ENCODE measurements at places on chromosomes 4 and X. TPM values are rescaled to one million over a fixed set of nuclear protein-coding genes. Genes with fewer than 3 reads are reported as not detected.
A peak's percentile ranks its signal among the peaks of the same experiment; 100 is the strongest.

The NLRP2B gene
- total RNA-seq: not detected

The CXCL1 gene
- 17.4 TPM for total RNA-seq

The GAGE12H gene
- total RNA-seq: not detected

The CT45A5 gene
- not detected for total RNA-seq

The MXRA5 gene
- total RNA-seq: 45.4 TPM

The MUC7 gene
- total RNA-seq: not detected

The DOCK11 gene
- total RNA-seq: 50.1 TPM

DNA sequence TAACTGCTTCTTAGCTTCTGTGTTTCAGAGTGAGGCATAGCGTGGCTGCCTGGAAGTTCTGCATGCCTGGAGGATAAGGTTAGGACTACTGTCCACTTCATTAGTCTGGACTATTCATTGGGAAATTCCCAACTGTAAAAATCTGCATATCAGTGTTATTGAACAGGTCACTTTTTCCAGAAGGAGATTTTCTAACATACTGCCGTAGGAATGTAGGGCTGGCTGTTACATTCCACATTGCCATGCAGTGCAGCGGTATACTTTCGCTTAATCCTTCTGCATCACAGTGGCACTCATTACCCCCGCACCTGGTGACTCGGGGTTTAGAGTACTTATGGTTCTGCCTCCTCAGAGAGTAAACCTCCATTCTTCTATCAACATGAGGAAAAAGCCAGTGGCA lies 104.6 kb downstream of the NPFFR2 start:
- no peak for DNase-seq

DNA sequence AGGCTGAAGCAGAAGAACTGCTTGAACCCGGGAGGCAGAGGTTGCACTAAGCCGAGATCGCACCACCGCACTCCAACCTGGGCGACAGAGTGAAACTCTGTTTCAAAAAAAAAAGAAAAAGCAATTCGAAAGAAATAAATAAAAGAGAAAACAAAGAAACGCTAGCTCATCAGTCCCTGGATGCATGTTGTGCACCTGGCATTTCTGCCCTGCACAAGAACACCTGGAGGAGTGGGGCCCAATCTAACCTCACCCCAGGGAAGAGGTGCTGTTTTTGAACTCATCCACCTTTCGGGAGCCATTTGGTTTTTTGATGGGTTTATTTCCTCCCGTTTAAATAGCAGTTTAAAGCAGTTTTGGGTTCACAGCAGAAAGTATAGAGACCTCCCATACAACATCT lies 5.7 kb upstream of the MRFAP1 start:
- no peak for DNase-seq

DNA sequence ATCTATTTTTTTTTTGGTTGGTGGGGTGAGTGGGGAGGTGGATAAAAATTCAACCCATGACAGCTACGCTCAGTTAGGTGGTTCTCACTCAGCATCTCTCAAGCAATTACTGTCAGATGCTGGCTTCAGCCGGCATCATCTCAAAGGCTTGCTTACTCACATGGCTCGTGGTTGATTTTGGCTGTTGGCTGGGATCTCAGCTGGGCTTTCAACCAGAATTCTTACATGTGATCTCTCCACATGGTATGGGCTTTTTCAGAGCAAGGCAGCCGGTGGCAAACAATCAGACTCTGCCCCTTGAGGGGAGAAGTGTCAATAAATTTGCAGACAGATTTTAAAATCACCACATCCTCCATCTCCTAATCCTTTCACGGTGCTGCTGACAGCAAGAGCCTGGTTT lies 47.2 kb downstream of the SLC34A2 start:
- peak; percentile 3 for DNase-seq

GRCh38 chr4:155972098-155972497 lies 18.4 kb upstream of the CTSO start:
- DNase-seq: peak; percentile 52

GRCh38 chrX:70013466-70014381 lies 36.0 kb downstream of the AWAT2 start:
- DNase-seq: no peak

DNA sequence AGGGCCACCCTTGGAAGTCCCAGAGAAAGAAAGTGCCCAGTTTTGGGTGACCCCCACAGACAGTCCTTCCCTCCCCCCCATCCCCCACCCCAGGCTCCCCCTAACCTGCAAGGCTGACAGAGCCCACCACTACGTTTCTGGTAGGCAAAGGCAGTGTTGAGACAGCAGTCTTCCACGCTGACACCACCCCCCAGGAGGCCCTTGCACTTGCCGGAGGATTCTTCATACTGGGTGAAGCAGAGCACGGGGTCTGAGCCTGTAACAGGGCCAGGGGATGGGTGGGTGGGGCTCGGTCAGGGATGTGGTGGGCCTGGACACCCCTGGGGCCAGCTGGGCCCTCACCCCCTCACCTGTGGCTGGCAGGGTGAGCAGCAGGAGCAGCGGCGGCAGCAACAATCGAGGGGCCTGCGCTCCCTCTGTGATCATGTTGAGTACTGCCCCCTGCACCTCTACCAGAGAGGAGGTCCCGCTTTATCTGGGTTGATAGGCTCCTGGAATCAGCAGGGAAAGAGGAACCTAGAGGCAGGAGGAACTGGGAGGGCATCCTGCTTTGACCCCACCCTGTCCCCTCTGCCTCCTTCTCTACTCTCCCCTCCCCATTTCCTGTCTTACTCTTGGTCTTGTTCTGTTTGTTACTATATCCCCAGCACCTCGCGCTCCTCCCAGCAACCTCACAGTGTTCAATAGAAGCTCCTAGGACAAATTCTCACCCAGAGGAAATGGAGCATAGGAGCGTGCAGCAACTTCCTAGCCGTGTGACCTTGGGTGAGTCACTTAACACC lies at the start of gene CFP:
TSS of gene CFP (minus strand) at position 512 of the 782 bp plus-strand sequence. CDS start at position 426, 86 bp downstream.
- DNase-seq: no peak

- peak; percentile 99 for DNase-seq
These were observed 275.4 kb downstream of the ARHGAP10 start for GRCh38 chr4:148007314-148007760.

DNA sequence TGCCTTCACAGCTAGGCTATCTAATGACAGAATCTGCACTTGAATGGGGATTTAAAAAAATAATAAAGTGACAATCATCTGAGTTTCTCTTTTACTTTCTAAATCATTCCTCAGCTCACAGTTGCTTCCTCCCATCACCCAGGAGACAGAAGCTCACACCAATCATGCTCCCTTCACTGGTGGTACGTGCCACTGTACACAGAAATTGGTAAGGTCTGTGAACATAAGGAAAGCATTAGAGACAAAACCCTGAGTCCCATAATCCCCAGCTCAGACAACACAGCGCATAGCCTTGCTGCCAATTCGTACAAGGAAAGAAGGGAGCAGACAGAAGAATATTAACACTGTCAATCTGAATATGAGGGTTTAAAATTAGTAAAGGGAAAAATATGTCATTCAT lies 133.1 kb downstream of the IDS start:
- DNase-seq: no peak

DNA sequence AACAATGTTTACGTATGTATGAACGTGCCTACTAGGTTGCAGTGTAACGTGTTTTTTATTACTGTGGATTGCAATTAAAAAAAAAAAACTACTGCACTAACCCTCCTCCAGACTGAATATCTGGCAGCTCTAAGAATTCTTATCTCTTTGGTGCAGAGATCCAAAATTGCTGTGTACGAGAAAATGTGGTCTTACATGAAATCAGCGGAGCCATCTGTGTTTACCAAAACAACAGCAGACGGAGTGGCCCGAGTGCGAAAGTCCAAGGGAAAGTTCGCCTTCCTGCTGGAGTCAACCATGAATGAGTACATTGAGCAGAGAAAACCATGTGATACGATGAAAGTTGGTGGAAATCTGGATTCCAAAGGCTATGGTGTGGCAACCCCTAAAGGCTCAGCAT lies 268.1 kb downstream of the THOC2 start:
- peak; percentile 15 for DNase-seq

GRCh38 chrX:49960061-49960460 lies 37.7 kb downstream of the CLCN5 start:
- peak; percentile 33 for DNase-seq

GRCh38 chr4:16206301-16206700 lies 20.0 kb downstream of the TAPT1 start:
- DNase-seq: no peak

DNA sequence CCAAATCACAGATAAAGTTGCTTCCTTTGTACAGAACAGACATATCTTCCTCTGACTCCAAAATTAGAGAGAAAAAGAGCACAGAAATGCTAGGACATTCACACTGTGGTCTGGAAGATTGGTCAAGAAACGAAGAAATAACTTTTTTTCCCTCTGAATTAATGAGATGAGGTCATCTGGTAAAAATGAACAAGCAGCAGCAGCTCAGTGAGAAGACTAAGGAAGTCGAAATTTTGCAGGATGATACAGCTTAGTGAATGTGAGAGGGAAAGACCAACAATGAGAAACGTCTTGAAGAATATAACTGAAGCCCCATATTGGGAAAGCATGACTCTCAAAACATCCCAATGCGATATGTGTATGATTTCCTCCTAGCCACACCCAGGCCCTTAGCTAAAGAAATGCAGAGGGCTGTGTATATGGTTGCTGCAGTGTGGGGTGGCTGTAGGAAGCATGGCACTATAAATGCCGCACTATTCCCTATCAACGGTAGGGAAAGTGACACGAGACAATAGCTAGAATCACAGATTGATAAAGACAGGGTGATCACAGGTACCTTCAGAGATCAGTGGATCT lies 208.6 kb downstream of the VEGFC start:
- peak; percentile 11 for DNase-seq

- DNase-seq: no peak
These were observed 267.4 kb downstream of the IL1RAPL1 start for GRCh38 chrX:28854637-28855036.

- DNase-seq: no peak
These were observed 135.8 kb upstream of the GUCY1A1 start for GRCh38 chr4:155530857-155531256.

GRCh38 chr4:153137159-153137558 lies 67.1 kb upstream of the TRIM2 start:
- peak; percentile 70 for DNase-seq
